ENCODE measurements at places on chromosomes 3 and 15.
A peak's percentile ranks its signal among the peaks of the same experiment; 100 is the strongest.

GRCh38 chr3:119637679-119638477 is 22.5 kb downstream of the POPDC2 start:
- no peak for DNase-seq

- peak; percentile 86 for DNase-seq
These were observed 4.0 kb upstream of the COL7A1 start for GRCh38 chr3:48599077-48599501.

- DNase-seq: no peak
These were observed 8.9 kb downstream of the SST start for GRCh38 chr3:187661267-187661666.

- no peak for DNase-seq
These were observed 141.6 kb downstream of the THRB start for GRCh38 chr3:24352893-24353553.

DNA sequence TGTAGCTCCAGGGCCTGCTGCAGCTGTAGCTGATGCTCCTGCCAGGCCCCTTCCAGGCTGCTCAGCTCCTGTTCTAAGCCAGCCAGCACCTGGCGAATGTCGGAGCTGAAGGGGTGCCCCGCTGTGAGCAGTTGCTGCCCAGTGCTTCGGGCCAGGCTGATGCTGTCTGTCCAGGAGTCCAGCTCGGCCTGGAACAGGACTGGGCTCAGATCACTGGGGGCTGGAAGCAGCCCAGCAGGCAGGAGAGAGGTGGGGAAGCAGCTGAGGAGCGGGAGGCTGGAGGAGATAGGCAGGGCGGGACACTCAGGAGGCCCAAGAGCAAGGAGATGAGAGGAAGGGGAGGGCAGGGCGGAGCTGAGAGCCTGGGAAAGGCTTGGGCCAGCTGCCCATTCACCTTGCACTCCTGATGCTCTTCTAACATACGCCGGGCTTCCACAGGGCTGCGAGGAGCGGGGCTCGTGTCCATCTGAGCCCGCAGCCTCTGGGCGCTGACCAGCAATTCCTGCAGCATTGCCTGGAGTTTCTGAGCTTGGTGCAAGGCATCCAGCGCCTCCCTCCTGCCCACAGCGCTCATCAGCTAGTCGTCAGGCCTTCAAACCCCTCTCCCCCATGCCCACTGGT is 23.2 kb downstream of the PLA2G4B start:
- DNase-seq: no peak

GRCh38 chr15:92438471-92438870 is 44.8 kb downstream of the ST8SIA2 start:
- no peak for DNase-seq

- DNase-seq: no peak
These were observed 26.8 kb downstream of the SLC6A6 start for GRCh38 chr3:14429237-14429636.

GRCh38 chr3:27575499-27575898 is 91.3 kb upstream of the SLC4A7 start:
- DNase-seq: no peak

- DNase-seq: no peak
These were observed 104.9 kb upstream of the RPL32 start for GRCh38 chr3:12946251-12946648.

- no peak for DNase-seq
These were observed 130.4 kb upstream of the SMAD3 start for GRCh38 chr15:66934868-66935520.

DNA sequence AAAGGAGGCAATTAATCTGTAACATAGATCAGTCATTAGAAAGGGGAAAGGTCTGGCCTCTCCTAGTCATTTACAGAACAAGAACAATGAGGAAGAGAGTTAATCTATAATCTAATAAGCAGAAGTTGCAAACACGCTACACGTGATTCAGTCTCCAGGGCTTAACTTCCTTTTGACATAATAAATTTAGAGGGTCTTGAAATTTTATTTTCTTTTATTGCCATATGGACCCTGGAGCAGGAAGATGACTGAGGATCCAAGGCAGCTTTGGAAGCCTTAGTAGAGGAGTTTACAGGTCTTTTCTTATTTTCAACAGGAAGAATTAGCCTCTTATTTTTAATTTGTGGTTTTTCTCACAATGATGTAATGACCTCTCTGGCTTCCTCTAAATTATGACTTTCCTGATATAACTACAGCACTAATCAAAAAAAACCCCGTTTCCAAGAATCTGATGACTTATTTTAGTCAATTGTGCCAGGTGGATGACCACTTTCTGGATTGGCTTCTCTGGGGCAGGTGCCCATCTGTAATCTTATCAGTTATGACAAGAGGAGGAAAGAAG is 32.2 kb downstream of the ADGRG7 start:
- no peak for DNase-seq

GRCh38 chr3:47622671-47623461 is 44.2 kb upstream of the CSPG5 start:
- DNase-seq: no peak

- no peak for DNase-seq
These were observed 196.0 kb downstream of the DPH6 start for GRCh38 chr15:35349916-35350315.

DNA sequence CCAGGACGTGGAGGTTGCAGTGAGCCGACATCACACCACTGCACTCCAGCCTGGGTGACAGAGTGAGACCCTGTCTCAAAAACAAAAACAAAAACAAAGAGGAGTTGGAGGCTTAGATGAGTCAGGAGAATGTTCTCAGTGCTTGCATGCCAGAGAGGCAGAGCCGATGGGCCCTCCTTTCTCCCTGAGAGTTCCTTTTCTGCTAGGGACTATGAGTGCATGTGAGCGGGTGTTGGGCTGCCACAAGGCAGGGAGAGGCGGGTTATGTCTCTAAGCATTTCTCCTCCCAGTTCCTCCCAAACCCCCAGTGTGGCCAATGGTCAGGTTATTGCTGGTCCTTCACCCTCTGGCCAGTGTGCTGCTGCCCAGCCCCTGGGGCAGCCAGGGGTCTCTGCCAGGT is 45.1 kb downstream of the RTP1 start:
- no peak for DNase-seq

GRCh38 chr15:31930967-31931366 is 99.3 kb upstream of the CHRNA7 start:
- DNase-seq: no peak

DNA sequence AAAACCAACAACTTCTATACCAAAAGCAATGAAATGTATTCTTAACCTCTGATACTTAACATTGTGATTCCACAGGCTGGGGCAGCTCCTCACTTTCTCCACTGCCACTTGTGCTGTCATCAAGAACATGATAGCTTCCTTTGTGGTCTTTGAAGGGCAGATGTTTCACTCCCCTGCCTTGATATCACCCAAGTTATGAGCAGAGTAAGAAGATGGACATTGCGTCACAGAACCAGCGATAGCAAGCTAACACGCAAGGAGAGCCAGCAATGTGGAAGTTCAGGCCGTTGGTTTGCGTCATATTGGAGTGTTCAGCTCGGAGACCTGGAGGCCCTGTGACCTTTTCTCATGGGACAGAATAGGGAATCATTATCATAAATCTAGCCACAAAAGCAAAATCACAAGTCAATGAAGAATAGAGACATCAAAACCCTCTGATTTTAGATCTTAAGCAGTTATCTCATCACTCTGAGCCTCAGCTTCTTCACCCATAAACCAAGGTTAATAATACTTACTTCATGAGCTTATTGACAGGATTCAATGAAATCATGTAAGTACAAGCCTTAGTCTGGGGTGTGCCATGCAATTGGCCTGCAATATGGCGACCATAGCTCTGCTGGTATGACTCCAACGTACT is 183.8 kb upstream of the THBS1 start:
- DNase-seq: no peak

All from ureter (tissue), 1 donor.